ENCODE measurements at places on chromosomes 12 and 14.

- no peak for DNase-seq
Measured at GRCh38 chr14:101780390-101780789, 18.9 kb downstream of the PPP2R5C start.

GRCh38 chr12:95796225-95796981, 5.8 kb upstream of the NTN4 start:
- DNase-seq = no peak

- no peak for DNase-seq
Measured at GRCh38 chr14:105660816-105661531, 134.6 kb downstream of the TMEM121 start.

- DNase-seq = no peak
Measured at GRCh38 chr12:127262615-127263014, 1004.4 kb upstream of the TMEM132C start.

All from stimulated activated CD4-positive, alpha-beta T cell treated with anti-CD3 and anti-CD28 coated beads, Interleukin-15, amount 100 ng/mL, for 1 hour (primary cell).